ENCODE measurements at places on chromosomes 4 and X.
A peak's percentile ranks its signal among the peaks of the same experiment; 100 is the strongest.

GRCh38 chr4:133484287-133484686 lies 335.2 kb downstream of the PCDH10 start:
- no peak for DNase-seq

GRCh38 chr4:54318904-54319303 lies 89.8 kb downstream of the PDGFRA start:
- no peak for DNase-seq

GRCh38 chr4:152401424-152401823 lies 134.5 kb downstream of the FBXW7 start:
- DNase-seq: no peak

GRCh38 chr4:128162434-128162833 lies 101.3 kb downstream of the LARP1B start:
- DNase-seq: no peak

DNA sequence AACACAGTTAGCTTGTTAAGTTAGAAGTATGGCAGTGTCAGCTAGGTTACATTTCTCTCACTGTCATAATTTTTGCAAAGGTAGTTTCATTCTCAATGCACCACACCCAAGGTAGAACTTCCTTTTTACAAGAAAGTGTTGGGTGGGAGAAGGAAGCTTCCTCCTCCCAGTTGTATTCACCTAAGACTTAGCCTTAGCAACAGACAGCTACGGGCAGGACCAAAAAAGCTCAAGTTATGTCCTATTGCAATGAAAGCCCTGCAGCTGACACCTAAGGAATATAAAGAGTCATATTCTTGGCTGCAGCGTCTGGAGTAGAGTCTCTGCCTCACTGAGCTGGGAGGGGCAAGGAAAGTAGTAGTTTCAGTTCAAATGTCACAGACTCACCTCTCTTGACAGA lies 25.1 kb upstream of the PRDM8 start:
- peak; percentile 37 for DNase-seq

DNA sequence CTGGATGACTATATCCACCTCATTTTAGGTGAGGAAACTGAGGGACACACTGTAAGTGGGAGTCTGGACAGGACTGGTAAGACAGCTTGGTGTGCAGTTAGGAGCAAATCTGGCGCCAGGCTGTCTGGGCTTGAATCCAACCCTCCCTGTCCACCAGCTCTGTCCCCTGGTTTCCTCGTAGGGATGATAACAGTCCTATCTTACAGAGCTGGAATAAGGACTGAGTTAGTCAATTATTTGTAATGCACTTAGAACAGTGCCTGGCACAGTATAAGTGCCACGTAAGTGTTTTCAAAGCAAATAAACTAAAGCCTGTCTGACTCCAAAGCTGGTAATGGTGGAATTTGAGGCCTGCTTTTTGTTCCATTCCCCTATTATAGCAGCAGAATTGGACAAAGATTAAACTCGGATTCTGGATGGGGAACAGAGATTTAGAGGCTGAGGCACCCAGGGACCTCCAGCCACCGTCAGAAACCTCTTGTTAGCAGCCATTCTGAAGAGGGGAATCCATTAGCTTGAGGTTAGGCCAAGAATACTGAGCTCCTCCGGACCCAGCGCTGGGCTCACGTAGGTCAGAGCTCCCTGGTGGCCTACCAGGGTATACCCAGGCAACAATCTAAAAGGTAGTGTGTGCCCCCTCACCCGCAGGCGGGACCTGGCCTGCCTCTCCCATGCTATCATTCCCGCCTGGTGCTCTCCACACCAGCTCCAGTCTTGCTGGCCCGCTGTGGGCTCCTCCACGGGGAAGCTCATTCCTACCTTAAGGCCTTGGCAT lies 102.1 kb downstream of the UCHL1 start:
- DNase-seq: no peak

GRCh38 chr4:7831330-7831729 lies 108.3 kb downstream of the AFAP1 start:
- peak; percentile 43 for DNase-seq

DNA sequence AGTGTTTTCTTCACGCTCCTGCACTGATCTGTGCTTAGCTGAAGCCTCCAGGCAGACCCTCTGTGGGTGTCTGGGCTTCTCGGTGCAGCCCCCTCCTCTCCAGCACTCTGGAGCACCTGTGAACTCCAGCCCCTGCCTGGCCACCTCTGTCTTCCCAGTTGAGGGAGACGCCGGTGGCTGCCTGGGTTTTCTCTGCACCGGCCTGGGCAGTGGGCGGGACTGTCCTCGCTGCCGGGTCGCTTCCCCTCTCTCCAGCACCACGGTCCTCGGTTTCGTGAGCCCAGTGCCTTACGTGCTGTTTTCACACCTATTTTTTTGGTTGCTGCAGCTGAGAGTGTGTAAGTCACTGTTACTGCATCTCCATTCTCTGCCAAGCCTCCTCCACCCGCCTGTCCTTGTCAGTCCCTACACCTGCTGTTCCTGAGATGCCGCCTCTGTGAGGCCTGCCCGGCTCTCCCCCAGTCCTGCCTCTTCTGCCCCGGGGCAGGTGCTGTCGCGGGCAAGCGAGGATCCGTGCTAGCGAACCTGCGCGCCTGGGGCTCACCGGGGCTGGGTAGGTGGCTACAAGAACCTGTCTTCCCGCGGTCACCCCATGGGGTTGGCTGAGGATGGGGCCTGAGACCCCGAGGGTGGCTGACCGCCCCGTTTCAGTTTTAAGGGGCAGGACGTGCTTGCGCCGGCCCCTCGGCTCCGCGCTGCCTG lies 2.4 kb upstream of the FGFRL1 start:
- DNase-seq: peak; percentile 50

GRCh38 chr4:6008092-6008551 lies 10.1 kb downstream of the C4orf50 start:
- DNase-seq: no peak

DNA sequence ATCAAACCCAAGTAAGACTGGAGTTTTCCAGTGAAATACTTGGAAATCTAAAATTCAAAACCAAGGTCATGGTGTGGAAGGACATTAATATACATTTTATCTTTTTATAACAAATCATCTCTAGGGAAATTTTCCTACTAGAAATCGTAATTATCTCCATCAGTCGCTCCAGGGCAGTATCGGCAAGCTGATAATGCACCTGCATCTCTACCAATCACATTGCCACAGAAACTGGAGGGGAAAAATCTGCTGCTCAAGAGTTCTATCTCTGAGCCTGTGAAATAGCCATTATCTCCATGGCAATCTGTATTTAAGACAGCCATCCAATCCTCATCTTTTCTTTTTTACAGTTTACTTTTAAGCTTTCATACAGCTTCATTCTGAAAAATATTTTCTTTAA lies 538.3 kb upstream of the GALNT7 start:
- no peak for DNase-seq

- no peak for DNase-seq
Measured at GRCh38 chr4:79854856-79855502, 218.1 kb downstream of the ANTXR2 start.

GRCh38 chr4:99021386-99021785 lies 25.9 kb downstream of the METAP1 start:
- no peak for DNase-seq

DNA sequence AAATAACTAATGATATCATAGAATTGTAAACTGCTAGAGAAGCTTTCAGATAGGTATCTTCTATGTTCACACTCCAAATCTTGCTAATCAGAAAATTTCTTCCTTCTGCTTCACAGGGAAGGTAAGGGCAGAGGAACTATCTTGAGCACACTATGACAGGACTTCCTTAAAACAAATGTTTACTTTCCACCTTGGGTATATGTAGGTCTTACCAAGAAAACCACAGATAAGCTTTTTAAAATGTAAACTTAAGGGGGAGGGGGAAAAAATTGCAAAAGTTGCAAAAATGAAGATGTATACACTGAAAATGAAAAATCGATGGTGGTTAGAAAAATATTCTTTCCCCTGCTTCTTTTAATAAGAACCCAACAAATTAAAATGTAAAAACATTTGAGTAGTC lies 30.9 kb downstream of the YTHDC1 start:
- peak; percentile 5 for DNase-seq

- DNase-seq: no peak
Measured at GRCh38 chrX:15947648-15948317, 93.2 kb upstream of the AP1S2 start.

DNA sequence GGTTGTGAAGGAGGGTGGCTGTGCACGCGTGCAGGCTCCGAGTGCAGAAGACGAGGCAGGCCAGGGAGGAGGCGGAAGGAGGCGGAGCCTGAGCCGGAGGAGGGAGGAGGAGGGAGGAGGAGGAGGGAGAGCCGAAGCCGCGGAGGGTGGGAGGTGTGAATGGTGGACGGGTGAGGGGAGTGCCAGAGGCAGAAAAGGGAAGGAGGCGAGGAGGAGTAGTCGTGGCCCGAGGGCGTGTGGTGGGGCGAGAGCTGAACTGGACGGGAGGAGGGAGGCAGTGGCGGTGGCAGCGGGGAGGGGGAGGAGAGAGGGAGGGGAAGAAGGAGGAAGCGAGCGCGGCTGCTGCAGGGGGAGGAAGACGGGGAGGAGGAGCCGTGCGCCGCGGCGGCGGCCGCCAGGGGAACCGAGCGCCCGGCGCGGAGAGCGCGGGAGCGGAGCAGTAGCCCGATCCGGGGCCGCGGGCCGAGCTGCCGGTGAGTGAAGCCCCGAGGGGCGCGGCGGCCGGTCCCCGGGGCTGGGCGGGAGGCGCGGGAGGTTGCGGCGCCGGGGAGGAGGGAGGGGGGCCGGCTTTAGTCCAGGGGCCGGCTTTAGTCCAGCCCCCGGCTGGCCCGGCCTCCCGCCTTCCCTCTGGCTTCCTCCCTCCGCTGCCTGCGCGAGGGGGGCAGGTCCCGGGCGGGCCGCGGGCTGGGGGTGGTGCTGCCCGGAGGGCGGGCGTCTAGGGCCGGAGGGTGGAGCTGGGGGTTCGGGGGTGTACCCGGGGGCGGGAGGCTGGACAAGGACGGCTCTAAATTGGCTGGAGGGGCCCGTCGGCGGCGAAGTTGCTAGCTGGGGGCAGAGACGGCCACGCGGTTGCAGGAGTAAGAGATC lies at the start of gene TMEM164:
Gene TMEM164, plus strand, starts transcription at position 815 of the 867 bp plus-strand sequence. CDS start 661 bp downstream, outside the sequence.
- DNase-seq: peak; percentile 79

DNA sequence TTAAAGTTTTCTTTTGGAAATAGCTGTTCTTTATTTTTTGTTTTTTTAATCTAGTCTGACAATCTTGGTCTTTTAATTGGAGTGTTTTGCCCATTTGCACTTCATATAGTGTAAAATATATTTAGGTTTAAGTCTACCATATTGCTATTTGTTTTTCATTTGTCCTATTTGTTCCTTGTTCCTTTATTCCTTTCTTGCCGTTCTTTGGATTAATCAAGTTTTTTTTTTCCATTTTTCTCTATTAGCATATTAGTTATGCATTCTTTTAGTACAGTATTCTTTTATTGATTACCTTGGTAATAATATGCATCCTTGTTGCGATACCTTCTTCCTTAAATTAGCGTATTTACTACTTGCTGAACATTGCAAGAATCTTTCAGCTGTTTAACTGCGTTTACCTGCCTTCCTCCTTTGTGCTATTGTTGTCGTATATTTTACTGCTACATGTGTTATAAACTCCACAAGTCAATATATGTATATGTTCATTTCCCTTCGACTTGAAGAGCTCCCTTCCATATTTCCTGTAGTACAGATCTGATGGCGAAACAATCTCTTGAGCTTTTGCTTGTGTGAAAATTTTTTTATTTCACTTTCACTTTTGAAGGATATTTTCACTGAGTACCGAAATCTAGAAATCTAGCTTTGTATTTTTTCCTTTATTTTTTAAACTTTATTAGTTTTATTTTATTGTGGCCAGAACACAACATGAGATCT lies 23.9 kb upstream of the RNF212 start:
- DNase-seq: peak; percentile 19

GRCh38 chr4:101191302-101192098 lies 155.8 kb downstream of the PPP3CA start:
- DNase-seq: no peak

- no peak for DNase-seq
Measured at GRCh38 chr4:160983035-160983434, 1180.8 kb downstream of the FSTL5 start.

GRCh38 chr4:107877361-107877760 lies 52.6 kb downstream of the SGMS2 start:
- DNase-seq: no peak

GRCh38 chrX:23782455-23782854 lies 518 bp upstream of the SAT1 start:
- no peak for DNase-seq

DNA sequence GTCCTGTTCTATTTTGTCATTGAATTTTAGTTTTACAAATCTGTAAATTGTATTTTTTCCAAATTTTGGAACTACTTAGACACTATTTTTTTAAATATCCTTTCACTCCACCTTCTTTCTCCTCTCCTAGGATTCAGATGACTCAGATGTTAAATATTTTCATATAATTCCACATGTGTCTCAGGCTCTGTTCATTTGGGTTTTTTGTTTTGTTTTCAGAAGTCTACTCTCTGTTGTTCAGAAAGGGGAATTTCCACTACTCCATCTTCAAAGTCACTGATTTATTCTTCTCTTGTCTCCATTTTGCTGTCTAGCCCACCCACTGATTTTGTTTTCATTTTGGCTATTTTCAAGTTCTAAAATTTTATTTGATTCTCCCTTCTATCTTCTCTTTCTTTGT lies 264.0 kb upstream of the SLIT2 start:
- DNase-seq: no peak

GRCh38 chr4:124433500-124433899 lies 279.0 kb downstream of the ANKRD50 start:
- DNase-seq: no peak

DNA sequence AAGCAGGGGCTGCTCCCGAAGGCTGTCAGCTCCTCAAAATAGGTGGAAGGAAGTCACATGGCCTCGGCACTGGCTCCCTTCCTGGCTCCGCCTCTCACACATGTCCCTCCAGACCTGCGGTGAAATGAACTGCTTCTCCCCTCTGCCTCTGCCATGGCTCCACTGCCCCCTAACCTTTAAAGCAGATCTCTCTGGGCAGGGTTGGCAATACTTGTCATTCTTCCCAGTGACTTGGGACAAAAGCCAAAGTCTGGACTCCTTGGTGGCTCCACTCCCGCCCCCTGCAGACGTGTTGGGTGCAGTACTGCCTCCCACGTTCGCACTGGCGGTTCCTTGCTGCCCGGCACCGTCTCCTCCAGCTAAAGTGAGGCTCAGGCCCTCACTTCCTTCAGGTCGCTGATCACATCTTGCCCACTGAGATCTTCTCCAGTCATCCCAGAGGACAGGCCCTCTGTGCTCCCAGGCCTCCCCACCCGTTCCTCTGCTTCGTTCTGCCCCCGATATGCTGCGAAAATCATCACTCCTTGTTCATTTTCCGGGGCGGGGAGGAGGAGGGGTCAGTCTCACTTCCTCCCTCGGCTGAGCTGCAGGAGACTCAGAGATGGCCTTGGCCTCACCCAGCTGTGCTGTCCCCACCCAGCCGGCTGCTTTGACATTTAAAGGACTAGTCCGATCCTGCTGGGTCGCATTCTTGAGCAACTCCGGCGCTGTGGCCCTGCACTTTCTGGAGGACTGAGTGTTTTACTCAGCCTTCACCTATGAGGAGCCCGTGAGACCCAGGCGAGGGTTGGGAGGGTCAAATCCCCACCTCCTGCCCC lies 97.4 kb downstream of the PHKA2 start:
- peak; percentile 40 for DNase-seq

GRCh38 chrX:150303386-150304097 lies 59.6 kb upstream of the MAMLD1 start:
- DNase-seq: no peak

DNA sequence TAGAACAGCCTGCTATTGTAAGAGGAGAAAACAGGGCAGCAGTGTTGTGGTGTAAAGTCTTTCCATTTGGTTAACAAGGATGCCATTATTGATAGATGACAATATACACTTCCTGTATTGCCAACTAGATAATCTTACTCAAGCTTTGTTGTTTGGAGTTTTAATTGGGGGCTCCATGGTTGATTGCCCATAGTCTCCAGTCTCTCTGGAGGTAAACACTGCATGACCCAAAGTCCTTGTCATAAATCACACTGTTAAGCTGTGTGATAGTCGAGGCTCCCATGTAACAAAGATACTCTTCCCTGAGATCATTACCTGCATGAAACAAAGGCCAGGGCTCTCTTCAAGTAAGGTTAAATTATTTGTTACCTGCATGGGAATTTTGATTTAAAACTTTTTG lies 394.6 kb downstream of the C4orf33 start:
- no peak for DNase-seq

Data from CD4-positive, CD25-positive, alpha-beta regulatory T cell (primary cell).